ENCODE measurements at places on chromosomes 13 and 19.

DNA sequence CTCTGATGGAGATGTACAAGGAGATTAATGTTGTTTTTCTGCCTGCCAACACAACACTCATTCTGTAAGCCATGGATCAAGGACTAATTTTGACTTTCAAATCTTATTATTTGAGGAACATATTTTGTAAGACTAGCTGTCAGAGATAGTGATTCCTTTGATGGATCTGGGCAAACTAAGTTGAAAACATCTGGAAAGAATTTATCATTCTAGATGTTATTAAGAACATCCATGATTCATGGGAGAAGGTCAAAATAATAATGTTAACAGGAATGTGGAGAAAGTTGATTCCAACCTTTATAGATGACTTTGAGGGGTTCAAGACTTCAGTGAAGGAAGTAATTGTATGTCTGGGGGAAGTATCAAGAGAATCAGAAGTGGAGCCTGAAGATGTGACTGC lies 196.8 kb downstream of the POSTN start:
- DNase-seq = no peak

DNA sequence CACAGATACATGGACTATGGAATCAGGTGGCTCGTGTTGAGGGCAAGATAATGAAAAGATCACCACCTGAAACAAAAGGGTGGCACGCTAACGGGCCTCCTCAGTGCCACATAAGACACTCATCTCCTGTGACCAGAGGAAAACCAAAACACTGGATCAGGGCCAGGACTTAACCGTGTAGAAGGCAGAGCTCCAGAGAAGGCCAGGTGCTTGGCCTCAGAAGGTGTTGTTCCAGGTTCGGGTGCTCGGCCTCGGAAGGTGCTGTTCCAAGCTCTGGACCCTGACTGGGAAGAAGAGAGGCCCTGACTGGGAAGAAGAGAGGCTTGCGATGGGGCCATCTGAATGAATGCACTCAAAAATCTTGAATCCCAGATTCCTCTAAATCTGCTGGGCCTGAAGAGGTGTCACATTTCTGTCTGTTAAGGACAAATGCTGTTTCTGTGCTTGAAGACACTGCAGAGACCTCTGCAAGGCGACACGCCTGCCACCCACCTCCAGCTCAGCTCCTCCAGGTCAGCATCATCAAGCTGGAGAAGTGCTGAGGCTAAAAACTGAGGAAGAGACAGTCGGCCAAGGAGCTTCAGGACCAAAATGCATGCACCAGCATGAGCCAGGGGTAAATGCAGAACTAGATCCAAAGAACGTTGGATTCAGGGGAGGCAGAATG lies 2.7 kb upstream of the RASA3 start:
- DNase-seq = no peak

DNA sequence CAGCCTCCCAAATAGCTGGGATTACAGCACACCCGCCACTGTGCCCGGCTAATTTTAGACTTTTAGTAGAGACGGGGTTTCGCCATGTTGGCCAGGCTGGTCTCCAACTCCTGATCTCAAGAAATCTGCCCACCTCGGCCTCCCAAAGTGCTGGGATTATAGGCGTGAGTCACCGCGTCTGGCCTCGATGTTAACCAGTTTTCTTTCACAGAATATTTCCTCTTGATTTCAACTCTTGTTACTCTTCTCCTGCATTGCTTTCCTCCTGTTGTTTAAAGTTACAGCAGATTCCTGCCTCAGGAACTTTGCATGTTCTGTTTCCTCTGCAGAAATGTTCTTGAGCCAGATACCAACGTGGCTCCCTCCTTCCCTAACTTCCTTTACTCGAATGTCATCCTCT lies 3.7 kb upstream of the PEX11G start:
- no peak for DNase-seq

- no peak for DNase-seq
Measured at GRCh38 chr13:37127691-37128241, 22.3 kb upstream of the CSNK1A1L start.

- no peak for DNase-seq
Measured at GRCh38 chr13:78487707-78488106, 115.6 kb downstream of the POU4F1 start.

DNA sequence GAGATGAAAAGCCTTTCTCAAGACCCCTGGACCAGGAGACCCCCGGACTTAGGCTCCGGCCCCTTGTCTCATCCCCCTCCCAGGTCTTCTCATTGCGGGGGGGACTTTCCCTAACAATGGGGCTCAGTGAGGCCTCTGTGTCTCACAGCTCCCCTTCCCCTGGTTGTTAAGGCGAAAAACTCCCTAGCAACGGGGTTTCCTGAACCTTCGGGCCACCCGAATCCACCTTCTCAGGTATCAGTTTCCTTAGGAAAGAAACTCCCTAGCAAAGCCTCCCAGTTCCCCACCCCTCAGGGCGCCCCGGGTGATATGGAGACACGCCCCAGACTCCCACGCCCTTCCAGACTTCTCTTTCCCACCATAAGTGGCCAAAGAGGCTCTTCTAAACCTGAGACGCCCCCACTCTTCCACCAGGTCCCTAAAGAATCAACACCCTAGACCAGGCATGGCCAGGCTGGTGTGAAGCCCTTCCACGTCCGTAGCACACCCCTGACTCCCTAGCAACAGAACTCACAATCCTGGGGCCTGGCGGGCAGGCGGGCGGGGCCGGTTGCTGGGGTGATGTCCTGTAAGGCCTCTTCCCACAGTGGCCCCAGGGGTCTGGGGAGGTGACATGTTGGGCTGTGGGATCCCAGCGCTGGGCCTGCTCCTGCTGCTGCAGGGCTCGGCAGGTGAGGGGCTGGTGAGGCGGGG lies at the start of gene TMEM190:
TSS of gene TMEM190 (plus strand) at position 586 of the 693 bp plus-strand sequence. CDS start at position 614, 28 bp downstream.
- DNase-seq = no peak

DNA sequence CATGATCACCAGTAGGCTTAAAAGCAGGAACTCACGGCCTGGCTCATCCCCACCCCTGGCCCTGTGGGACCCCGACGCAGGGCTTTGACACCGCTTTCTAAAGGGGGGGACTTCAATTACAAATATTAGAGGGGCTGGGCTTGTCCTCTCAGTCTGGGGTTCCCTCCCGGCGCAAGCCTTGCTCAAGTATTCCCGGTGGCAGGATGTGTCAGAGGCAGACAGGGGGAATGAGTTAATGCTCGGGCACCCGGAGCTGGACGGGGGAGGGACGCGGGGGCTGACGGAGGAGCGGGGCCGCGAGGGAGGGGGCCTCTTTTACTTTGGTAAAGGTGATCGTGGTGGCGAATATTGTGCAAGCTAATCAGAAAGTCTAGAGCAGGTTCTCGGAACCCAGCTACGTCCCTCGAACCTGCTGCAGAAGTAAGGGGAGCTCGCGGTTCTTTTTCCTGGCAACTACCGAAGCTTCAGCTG lies 1.1 kb downstream of the FGF14 start:
- peak; percentile 6 for DNase-seq

DNA sequence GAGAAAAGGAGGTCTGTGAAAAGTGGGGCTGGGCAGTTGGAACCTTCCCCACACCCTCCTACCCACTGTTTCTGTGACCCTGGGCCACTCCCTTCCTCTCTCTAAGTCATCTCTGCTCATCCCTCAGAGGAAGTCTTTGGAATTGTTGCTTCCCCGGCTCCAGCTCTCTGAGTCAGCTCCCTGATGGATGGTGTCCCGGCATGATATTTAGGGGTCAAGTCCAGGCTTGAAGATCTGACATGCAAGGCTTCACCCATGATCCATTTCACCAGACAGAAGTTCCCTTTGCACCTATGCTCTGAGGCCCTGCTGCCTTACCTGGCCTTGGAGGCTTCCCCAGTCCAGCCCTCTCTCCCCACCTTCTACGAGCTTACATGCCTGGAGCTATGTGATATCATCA lies 13.3 kb downstream of the EXOC3L2 start:
- DNase-seq = no peak

DNA sequence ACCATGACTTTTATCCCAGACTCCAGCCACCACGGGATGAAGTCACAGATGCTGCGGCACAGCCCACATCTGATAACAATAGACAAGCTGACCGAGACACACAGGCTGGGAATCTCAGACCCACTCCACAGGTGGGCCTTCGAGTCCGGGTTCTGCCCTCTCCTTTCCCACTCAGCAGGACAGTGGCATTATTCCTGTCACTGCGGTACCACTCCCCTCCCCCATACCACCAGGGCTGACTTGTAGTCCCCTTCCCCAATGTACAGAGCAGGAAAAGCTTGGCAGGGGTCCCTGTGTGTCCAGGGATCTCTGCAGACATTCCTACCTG lies 179 bp upstream of the AMER2 start:
- no peak for DNase-seq

GRCh38 chr13:22061371-22061805 lies 390.5 kb downstream of the FGF9 start:
- peak; percentile 67 for DNase-seq

- no peak for DNase-seq
Measured at GRCh38 chr19:20470345-20471135, 95.0 kb downstream of the ZNF737 start.

DNA sequence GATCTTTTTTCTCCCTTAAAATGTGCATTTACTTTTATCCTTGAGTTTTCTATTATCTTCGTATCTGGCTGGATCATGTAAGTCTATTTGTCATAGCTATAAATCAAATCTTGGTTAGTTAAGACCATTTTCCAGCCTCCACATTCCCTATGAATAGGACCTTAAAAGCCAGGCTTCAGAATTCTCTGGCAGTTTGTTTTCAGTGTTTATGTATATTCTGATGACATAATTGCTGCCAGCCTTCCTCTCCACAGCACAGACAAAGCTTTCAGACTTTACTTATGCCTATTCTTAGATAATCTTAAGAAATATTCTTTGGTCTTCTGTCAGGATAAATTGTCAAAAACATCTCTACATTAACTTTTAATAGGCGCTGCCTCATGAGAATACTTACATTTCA lies 870.8 kb upstream of the SPRY2 start:
- DNase-seq = no peak

- no peak for DNase-seq
Measured at GRCh38 chr19:28495046-28495445, 717.9 kb downstream of the UQCRFS1 start.

- no peak for DNase-seq
Measured at GRCh38 chr13:95485518-95486144, 66.9 kb upstream of the CLDN10 start.

Measured in stimulated activated CD4-positive, alpha-beta T cell treated with anti-CD3 and anti-CD28 coated beads, Interleukin-4, amount 100 ng/mL, for 1 hour (primary cell).